ENCODE measurements at places on chromosomes 16 and 17.

- DNase-seq = no peak
Measured at GRCh38 chr17:44913676-44914075, 1.6 kb downstream of the GFAP start.

GRCh38 chr17:20281860-20282259 lies 185.5 kb downstream of the LGALS9B start:
- no peak for DNase-seq

DNA sequence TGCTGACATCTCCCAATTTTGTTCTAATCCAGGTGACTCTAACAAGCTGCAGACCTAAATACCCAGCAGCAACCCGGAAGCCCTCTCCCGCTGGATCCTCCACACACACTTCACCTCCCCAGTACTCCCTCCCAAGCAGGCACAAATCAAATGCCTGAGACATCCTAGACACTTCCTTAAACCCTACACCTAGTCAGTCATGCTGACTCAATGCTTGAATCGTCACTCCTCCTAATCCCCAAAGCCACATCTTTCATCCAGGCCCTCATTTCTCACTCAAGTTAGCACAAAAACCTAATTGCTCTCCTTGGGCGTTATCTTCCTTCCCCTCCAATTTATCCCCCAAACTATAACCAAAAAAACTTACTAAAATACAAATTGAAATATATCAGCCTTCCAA lies 32.7 kb downstream of the CMC2 start:
- DNase-seq = no peak

- no peak for DNase-seq
Measured at GRCh38 chr17:78919861-78920450, 5.2 kb downstream of the TIMP2 start.

DNA sequence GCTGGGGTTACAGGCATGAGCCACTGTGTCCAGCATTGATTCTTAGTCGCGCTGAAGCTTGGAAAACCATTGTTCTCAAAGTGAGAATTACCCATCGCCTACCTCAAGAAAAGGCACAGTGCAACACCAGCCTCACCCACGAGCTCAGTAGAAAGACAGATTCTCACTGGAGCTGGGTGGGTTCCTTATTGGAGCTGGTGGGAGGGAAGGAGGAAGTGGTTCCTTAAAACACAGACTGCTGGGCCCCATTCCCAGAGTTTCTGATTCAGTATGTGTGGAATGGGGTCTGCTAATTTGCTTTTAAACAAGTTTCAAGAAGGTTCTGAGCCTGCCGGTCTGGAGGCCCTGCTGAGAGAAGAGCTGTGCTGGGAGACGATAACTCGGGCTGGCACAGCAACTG lies 264.7 kb downstream of the ENGASE start:
- DNase-seq = no peak

DNA sequence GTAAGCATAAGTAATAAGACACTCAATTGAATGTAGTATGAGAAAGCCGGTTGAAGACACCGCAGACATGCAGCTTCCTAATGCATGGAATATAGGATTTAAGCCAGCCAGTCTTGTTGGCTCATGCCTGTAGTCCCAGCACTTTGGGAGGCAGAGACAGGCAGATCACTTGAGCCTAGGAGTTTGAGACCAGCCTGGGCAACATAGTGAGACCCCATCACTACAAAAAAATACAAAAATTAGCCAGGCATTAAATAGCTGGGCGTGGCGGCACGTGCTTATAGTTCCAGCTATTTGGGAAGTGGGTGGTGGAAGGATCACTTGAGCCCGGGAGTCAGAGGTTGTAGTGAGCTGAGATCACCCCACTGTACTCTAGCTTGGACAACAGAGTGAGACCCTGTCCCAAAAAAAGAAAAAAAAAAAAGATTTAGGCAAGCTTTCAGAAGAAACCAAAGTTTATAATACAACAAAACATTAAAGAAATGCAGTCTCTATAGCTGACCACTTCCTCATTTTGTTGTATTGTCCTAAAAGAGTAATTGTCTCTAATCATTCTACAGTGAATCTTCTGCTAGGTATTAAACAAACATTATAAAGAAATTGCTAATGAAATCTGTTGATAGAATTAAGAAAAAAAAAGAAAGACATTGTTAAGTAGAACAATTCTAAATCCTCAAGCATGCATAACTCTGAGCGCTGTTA lies 68.6 kb upstream of the KIFC3 start:
- no peak for DNase-seq

GRCh38 chr17:52140601-52141000 lies 17.9 kb downstream of the CA10 start:
- DNase-seq = no peak

GRCh38 chr16:31754998-31755615 lies 118.5 kb upstream of the ZNF267 start:
- no peak for DNase-seq

DNA sequence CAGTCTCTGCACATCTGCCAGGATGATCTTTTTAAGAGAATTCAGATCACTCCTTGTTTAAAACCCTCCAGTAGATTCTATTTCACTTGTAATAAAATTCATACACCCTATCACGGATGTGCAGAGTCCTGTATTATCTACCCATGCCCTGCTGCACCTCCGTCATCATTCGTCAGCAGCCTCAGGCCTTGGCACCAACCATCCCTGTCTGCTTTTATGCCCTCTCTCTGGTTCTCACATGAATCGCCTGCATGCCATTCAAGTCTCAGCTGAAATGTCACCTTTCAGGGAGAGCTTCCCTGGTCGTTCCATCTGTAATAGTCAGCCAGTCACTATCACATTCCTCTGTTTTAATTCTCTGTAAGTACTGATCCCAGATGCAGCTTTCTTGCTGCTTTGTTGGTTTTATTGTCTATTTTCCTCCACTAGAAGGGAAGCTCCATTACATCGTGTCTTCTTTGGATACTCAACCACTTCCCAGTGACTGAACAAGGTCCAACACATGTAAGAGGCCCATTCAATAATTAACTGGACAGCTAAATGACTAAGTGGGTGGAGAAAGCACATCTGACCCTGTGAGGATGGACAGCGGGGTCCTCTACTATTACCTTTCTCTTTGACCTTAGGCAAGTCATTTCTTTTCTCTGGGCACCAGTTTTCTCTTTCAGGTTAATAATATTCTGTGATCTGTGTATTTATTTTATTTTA lies 81.2 kb upstream of the GOT2 start:
- no peak for DNase-seq

GRCh38 chr16:5900046-5900445 lies 802.5 kb upstream of the EEF2KMT start:
- DNase-seq = no peak

DNA sequence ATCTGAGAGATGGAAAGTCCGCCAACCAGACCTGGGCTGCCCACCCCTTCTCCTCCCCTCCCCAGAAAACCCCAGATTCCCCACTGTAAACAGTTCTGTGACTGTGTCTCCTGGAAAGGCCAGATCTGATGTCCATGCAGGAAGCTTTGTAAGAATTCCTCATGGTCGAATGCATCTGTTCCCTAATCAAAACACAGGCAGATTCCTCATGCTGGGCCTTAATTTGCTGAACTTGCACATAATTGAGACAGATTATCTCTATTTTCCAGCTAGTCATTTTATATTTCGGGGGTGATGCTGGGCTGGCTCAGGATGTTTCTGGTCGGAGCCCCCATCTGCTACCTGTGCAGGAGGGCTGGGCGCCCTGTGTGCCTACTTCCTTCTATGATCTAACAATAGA lies 233.6 kb upstream of the ASIC2 start:
- DNase-seq = no peak

DNA sequence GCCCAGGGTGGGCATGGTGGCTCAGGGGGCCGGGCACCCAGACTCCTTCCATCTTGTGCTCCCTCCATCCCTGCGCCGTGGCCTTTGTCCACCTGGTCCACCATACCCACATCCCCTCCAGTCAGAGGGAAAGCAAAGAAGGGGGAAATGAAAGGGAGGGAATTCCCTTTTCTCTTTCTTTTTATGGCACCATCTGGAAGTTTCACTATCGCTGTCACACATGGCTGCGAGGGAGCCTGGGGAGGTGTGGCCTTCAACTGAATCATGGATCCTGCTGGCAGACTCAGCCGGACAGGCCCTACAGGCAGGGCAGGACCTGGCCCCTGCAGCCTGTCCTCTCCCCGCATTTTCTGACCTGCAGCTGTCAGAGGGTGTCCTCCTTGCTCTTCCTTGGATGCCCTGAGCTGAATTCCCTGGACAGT lies 6.2 kb downstream of the SLC12A3 start:
- DNase-seq = no peak

GRCh38 chr17:15233022-15233805 lies 31.9 kb downstream of the PMP22 start:
- DNase-seq = no peak

GRCh38 chr16:86519649-86520316 lies 9.5 kb downstream of the FOXF1 start:
- DNase-seq = peak; percentile 35

DNA sequence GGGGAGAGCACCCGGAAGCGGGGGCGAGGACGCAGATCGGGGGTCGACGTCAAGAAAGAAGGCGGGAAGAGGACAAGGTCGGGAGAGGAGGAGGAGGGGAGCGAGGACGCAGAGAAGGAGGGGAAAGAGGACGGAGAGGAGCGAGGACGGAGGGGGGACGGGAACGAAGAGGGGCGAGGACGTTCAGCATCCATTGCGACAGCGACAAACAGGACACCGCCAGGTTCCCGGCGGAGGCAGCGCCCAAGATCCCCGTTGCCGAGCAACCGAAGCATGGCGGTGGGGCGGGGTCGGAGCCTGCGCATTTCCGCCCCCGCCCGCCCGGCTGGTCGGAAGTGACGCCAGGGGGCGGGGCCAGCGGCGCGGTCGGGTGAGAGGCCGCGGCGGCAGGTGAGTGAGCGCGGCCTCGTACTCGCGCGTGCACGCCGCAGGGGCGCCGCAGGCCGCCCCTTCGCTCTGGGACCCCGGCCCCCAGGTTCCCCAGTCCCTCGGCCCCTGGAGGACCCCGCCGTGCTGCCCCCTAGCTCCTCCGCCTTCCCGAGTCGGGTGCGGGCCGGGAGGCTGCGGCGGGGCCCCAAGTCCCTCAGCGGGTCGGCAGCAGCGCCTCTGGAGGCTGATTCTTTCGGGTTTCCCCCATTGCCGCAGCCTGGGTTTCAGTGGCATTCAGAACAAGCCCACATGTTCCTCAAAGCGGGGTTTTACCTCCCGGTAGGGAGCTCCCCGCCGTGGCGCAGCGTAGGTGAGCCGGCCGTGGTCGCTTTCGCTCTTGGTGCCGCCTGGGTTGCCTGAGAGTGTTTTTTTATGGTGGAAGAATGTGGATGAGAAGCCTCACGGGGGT lies at the start of gene FAM234A:
FAM234A (plus strand) TSS at position 354 of the 838 bp plus-strand sequence. CDS start 19,593 bp downstream, outside the sequence.
- DNase-seq = peak; percentile 88

DNA sequence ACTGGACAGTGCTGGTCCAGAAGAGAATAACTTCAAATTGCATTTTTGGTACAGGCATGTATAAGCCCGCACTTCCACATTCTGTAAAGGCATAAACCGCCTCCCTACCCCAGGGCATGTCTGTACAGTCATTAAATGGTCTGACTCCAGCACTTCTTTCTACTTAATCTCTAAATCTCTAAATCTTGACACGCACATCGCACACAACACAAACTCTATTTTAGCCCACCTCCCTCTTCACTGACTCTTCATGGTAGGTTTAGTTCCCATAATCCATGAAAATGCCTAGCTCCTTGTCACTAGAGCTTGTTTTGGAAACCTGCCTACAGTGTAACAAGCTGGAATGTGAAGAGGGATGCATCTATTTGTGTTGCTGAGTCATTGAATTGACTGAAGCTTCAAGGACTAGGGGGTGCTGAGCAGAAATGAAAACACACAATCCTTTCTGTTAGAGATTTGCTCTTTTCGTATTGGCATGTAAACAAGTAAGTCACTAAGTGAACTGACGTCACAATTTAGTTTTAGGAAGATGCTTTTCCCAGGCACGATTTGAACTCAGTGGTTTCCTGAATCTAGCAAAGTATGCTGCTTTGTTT lies 1.6 kb upstream of the DUSP14 start:
- no peak for DNase-seq

- DNase-seq = no peak
Measured at GRCh38 chr17:42607769-42608168, 1.4 kb downstream of the RETREG3 start.

GRCh38 chr17:78785011-78785662 lies 3.1 kb upstream of the CYTH1 start:
- no peak for DNase-seq

GRCh38 chr16:12395268-12395667 lies 408.4 kb downstream of the CPPED1 start:
- no peak for DNase-seq

- no peak for DNase-seq
Measured at GRCh38 chr16:86891121-86891520, 312.8 kb downstream of the FOXL1 start.

GRCh38 chr16:64808474-64808873 lies 313.4 kb downstream of the CDH11 start:
- no peak for DNase-seq

- DNase-seq = no peak
Measured at GRCh38 chr16:67931712-67932461, at the start of gene CTRL. CTRL (minus strand) TSS chr16:67931862; CDS start chr16:67931852, 10 bp downstream.

- no peak for DNase-seq
Measured at GRCh38 chr16:5490499-5490898, 392.9 kb upstream of the EEF2KMT start.

GRCh38 chr17:20121359-20122253 lies 112.4 kb downstream of the SPECC1 start:
- DNase-seq = peak; percentile 55

DNA sequence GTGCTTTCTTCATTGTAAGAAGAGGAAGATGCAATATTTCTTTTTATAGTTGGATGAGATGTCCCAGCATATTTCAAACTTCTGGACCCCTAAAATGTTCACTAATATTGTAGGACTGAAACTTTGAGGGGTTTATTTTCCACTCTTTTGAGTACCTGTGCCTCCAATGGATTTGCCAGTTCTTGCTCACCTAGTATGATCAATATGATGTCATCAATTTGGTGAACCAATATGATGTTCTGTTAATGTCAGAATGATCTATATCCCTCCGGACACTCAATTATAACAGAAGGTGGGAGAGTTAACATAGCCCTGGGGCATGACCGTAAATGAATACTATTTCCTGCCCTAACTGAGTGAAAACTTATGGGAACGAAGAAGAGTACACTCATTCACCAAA lies 178.3 kb downstream of the CBLN1 start:
- no peak for DNase-seq

DNA sequence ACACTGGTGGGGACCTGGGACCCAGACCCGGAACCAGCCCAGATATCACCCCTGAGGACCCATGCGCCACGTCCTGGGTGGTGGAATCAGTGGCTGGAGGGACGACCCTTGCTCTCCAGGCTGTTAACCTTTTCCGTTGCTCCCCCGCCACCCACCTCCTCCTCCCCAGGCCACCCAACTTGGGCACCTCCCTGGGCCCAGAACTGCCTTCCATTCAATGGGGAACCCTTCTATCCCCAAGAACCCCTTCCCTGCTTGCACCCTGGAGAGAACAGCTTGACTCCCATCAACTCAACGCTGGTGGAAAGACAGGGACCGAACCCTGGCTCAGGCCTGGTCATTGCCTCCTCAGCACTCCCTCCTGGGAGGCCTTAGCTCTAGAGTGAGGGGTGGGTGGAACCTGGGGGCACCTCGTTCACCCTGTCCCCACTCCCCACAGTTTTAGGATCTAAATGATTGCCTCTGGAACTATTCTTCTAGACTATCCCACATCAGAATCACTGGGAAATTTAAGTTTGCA lies 5.7 kb upstream of the IL32 start:
- DNase-seq = no peak

GRCh38 chr16:79171931-79172705 lies 428.4 kb downstream of the MAF start:
- no peak for DNase-seq

- DNase-seq = no peak
Measured at GRCh38 chr17:41518031-41518430, 659 bp downstream of the KRT15 start.

GRCh38 chr16:17287166-17287800 lies 183.5 kb downstream of the XYLT1 start:
- no peak for DNase-seq

GRCh38 chr17:8875436-8875835 lies 8.0 kb upstream of the PIK3R6 start:
- DNase-seq = no peak
